ENCODE measurements at places on chromosomes 13 and 19. TPM values are rescaled to one million over a fixed set of nuclear protein-coding genes. Genes with fewer than 3 reads are reported as not detected.

ZNF284 gene
- 2.5 TPM for total RNA-seq

RNF113B gene
- total RNA-seq, result not detected

GRCh38 chr13:110402299-110403069 is 95.4 kb downstream of the COL4A2 start:
- DNase-seq, result no peak

DNA sequence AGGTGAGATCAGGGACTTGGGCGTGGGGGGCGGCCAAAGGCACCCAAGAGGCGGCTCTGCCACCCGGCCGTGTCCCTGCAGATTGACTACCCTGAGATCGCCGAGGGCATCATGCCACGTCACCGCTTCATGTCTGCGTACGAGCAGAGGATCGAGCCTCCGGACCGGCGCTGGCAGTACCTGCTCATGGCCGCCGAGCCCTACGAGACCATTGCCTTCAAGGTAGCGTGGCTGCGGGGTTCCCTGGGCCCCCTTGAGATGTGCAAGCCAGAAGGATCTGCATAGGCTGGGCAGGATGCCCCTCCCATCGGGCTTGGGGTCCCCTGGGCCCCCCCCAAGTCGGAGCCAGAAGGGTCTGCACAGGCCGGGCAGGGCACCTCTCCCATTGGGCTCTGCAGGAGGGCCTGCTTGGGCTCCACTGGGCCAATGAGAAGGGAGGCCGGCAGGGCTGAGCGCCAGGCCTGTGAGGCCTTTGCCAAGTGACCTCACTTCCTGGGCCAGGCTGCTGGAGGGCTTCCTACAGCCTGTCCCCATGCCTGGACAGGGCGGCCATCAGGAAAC is 2.2 kb upstream of the AMH start:
- DNase-seq, result no peak

GRCh38 chr19:28445826-28446225 is 767.1 kb downstream of the UQCRFS1 start:
- no peak for DNase-seq

GRCh38 chr19:38264486-38265212 is at the start of gene SPINT2:
TSS of gene SPINT2 (plus strand) at chr19:38264573. CDS start at chr19:38264893, 320 bp downstream.
- no peak for DNase-seq

GRCh38 chr19:56324436-56324835 is 9.8 kb upstream of the ZSCAN5A start:
- no peak for DNase-seq

GRCh38 chr13:104170980-104171555 is 1104.9 kb upstream of the SLC10A2 start:
- peak; percentile 50 for DNase-seq
